ENCODE measurements at places on chromosomes 2 and 18.

- no peak for DNase-seq
These were observed 35.4 kb downstream of the ARHGEF4 start for GRCh38 chr2:130871843-130872740.

- no peak for DNase-seq
These were observed 458.3 kb upstream of the SLC14A2 start for GRCh38 chr18:45156946-45157345.

- no peak for DNase-seq
These were observed 93.2 kb downstream of the KLF7 start for GRCh38 chr2:207072571-207072970.

- DNase-seq = no peak
These were observed 208.6 kb downstream of the PARD3B start for GRCh38 chr2:204753841-204754240.

GRCh38 chr2:199148076-199148845 is 309.5 kb downstream of the SATB2 start:
- no peak for DNase-seq

GRCh38 chr2:166803373-166804000 is 84.8 kb upstream of the XIRP2 start:
- DNase-seq = no peak

GRCh38 chr18:2395427-2396161 is 175.7 kb downstream of the METTL4 start:
- no peak for DNase-seq

GRCh38 chr2:56671973-56672569 is 488.3 kb downstream of the CCDC85A start:
- DNase-seq = no peak

- no peak for DNase-seq
These were observed 59.9 kb downstream of the METTL4 start for GRCh38 chr18:2511451-2511850.

GRCh38 chr2:237923481-237924163 is 43.2 kb upstream of the UBE2F start:
- peak; percentile 53 for DNase-seq

DNA sequence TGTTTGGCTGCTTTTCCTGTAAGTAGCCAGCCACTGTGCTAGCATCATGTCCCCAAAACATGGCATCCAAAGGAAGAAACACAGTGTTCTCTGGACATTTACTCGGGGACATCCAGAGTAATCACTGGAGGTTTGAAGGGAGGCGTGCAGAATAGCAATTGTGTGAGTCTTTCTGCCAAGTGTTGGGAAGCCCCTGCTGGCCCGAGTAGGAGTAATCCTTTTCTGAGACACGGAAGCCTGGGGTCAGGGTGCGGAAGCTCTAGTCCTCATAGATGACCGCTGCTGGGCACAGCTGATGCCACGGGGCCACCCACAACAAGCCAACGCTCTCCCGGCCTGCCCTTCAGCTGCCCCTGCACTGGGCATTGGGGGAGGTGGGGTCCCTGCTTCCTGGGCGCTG is 24.8 kb upstream of the HDAC4 start:
- DNase-seq = no peak
